ENCODE measurements at places on chromosomes 12 and 14.

DNA sequence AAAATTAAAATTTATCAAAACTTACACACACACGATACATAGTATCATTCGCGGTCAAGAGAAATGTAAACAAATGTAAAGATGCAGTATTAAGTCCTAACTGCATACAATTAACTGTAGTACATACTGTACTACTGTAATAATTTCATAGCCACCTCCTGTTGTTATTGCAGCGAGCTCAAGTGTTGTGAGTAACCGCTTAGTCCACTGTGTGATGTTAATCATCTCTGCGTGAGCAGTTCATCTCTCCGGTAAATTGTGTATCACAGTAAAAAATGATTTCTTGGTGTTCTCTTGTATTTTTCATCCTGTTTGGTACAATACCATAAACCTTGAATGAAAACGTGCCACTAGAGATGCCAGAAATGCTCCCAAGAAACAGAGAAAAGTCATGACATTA lies 6.5 kb downstream of the EPS8 start:
- no peak for DNase-seq

- peak; percentile 4 for DNase-seq
Measured at GRCh38 chr12:123363740-123364531, 711 bp downstream of the SBNO1 start.

DNA sequence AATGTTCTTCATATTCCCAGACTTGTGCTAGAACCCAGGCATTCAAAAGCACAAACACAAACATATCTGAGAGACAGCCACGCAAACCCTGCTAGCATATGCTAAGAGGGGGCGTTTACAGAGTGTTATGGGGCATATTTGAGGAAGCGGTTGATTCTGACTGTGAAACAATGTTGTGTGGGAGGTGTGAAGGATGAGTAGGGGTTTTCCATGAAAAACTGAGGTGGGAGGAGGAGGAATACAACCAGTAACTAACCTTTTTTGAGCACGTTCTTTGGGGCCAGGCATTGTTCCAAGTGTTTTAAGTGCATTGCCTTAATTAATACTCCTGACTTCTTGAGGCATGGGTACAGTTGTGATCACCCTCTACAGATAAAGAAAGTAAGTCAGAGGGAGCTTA lies 499.5 kb downstream of the AACS start:
- DNase-seq = no peak

GRCh38 chr12:85877459-85877858 lies 3.4 kb downstream of the NTS start:
- no peak for DNase-seq

- no peak for DNase-seq
Measured at GRCh38 chr14:60196291-60196690, 31.1 kb upstream of the DHRS7 start.

Data from CD8-positive, alpha-beta T cell (primary cell).